ENCODE measurements at places on chromosomes 16 and 17. TPM values are rescaled to one million over a fixed set of nuclear protein-coding genes. Genes with fewer than 3 reads are reported as not detected.

- no peaks in the 10 kb centered on the region for H3K36me3 ChIP-seq
- peaks cover 2% of the 10 kb centered on the region for H3K27me3 ChIP-seq
- DNase-seq: no peak
- H3K27ac ChIP-seq: no peak overlapping the region
Observed at GRCh38 chr16:81275064-81275532, 36.6 kb downstream of the BCO1 start.

Gene NXN
- 0.93 TPM for total RNA-seq

Gene CFAP119
- 1.7 TPM for total RNA-seq

- H3K36me3 ChIP-seq: no peaks in the 10 kb centered on the region
- H3K4me3 ChIP-seq: no peak overlapping the region
- no peak overlapping the region for H3K27ac ChIP-seq
- peaks cover 12% of the 10 kb centered on the region for H3K27me3 ChIP-seq
- DNase-seq: no peak
- H3K4me1 ChIP-seq: peaks cover 12% of the 10 kb centered on the region
Observed at GRCh38 chr16:24349320-24349719, 93.2 kb downstream of the CACNG3 start.

DNA sequence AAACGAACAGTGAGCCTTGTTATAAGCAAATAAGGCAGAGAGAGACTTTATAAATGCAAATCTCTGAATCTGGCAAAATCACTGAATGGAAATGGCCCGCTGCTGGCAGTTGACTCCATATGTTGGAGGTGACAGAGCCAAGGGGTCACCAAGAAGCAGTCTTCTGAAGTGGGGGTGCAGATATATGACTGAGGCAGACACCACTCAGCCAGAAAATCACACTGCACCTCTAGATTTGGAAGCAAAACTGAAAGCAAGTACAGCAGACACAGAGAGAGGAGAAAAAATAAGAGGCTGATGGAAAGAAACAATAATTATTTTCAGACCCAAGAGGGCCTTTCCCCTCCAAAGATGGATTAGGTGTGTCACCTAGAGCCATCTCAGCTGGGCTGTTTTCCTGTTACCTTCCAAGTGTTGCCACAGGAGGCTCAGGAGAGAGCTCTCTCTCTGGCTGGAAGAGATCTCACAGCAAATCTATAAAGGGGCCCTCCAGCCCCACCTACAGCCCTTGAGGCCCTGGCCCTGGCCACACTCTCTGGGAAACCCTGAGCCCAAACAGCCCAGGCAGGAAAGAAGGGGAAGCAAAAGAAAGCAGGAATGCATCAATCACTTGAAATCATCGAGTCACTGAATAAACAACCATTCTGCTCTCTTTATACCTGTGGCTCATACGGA, 585.1 kb upstream of the PSMD7 start:
- no peak for DNase-seq
- H3K4me1 ChIP-seq: no peaks in the 10 kb centered on the region
- H3K36me3 ChIP-seq: no peaks in the 10 kb centered on the region
- H3K27me3 ChIP-seq: peaks cover 6% of the 10 kb centered on the region
- no peak overlapping the region for H3K4me3 ChIP-seq

GRCh38 chr17:1970843-1971384, 54.2 kb downstream of the RTN4RL1 start:
- H3K4me1 ChIP-seq: peaks cover 13% of the 10 kb centered on the region
- no peaks in the 10 kb centered on the region for H3K36me3 ChIP-seq
- H3K4me3 ChIP-seq: no peak overlapping the region
- H3K27ac ChIP-seq: no peak overlapping the region

DNA sequence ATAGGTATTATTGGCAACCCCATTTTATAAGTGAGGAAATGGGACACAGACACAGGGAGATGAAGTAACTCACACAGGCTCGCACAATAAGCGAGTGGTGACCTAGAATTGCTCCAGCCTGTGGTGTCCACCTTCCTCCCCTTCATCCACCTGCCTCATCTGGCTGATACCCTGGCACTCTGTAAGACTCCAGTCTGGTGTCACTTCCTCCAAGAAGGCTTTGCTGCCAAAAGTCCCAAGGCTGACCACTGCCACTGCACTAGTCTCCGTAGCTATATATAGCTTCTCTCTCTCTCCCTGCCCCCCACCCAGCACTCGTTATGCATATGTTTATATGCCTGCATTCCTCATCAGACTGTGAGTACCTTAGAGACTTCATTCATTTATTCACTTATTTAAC, 66.1 kb upstream of the SREBF1 start:
- H3K36me3 ChIP-seq: peaks cover 5% of the 10 kb centered on the region
- H3K27me3 ChIP-seq: no peaks in the 10 kb centered on the region
- no peak for DNase-seq
- no peaks in the 10 kb centered on the region for H3K4me1 ChIP-seq

GRCh38 chr17:18959071-18959844, 7.3 kb downstream of the SLC5A10 start:
- peaks cover 34% of the 10 kb centered on the region for H3K4me1 ChIP-seq
- no peak for DNase-seq
- H3K27ac ChIP-seq: no peak overlapping the region
- no peaks in the 10 kb centered on the region for H3K27me3 ChIP-seq
- H3K36me3 ChIP-seq: no peaks in the 10 kb centered on the region

GRCh38 chr16:53925107-53925410, 221.1 kb downstream of the FTO start:
- H3K4me3 ChIP-seq: no peak overlapping the region
- no peak for DNase-seq
- peaks cover 8% of the 10 kb centered on the region for H3K4me1 ChIP-seq
- no peak overlapping the region for H3K27ac ChIP-seq
- peaks cover 2% of the 10 kb centered on the region for H3K36me3 ChIP-seq

DNA sequence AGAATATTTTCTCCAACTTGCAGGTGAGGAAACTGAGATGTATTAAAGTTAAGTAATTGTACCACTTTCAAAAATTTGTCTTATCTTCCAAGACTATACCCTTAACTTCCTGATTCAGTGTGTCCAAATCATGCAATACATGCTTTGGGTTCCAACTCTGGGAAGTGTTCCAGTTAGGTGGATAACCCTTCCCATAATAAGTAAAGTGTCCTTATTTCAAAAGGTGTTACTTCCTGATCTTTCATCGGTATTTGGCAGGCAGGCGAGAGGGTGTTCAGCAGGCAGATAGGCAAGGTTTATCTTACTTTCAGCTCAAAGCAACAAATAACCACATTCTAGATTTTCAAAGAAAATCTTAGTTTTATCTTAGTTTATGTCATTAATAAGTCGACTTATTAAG, 46.3 kb upstream of the ARHGAP44 start:
- H3K4me3 ChIP-seq: no peak overlapping the region
- DNase-seq: no peak
- H3K27ac ChIP-seq: no peak overlapping the region
- no peaks in the 10 kb centered on the region for H3K36me3 ChIP-seq
- H3K4me1 ChIP-seq: no peaks in the 10 kb centered on the region
- peaks cover 4% of the 10 kb centered on the region for H3K27me3 ChIP-seq

DNA sequence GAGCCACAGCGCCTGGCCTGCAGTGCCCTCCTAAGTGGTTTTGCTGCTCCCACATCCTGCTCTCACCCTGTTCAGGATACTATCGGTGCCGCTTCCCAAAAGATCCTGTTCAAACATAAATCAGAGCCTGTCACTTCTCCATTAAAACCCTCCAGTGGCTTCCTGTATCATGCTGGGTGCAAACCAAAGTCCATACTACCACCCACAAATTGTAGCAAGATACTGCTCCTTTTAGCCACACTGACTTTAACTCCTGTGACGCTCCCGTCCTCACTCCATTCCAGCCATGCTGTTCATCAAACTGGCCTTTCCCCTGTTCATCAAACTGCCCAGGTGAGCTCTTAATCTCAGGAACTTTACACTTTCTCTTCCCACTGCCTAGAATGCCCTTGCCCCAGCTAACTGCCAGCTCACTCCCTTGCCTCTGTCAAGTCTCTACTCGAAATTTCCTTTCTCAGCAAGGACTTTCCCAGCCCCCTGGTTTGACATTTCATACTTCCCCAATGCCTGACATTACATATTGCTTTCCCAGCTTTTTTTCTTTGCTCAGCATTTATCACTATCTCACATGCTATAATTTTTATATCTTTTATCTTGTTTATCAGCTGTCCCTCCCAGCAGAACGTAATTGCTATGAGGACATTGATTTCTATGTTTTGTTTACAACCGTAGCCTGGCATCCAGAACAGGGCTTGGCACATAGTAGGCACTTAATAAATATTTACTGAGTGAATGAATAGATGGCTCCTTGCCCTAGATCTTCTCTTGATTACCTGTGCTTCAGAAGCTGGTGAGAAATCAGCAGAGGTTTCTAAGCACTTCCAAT, 44.3 kb upstream of the SMURF2 start:
- H3K36me3 ChIP-seq: no peaks in the 10 kb centered on the region
- no peak for DNase-seq
- H3K27me3 ChIP-seq: no peaks in the 10 kb centered on the region
- H3K27ac ChIP-seq: no peak overlapping the region
- peaks cover 42% of the 10 kb centered on the region for H3K4me1 ChIP-seq
- no peak overlapping the region for H3K4me3 ChIP-seq

DNA sequence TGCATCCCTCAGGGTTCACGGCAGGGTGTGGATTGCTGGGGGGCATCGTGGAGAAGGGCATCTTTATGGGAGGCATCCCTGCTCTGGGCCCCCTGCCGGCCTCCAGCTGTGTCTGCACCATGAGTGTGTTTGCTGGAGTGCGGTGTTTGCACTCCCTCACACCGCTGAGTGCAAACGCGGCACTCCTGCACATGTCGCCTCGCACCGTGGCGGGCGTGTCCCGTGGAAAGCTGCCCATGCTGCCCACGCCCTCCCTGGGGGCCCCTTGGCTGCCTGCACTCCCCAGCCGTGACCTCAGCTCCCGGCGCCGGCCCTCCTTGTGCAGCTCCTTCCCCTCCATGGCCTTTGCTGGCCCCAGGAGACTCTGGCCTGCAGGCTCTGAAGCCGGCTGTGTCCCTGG, 74.6 kb upstream of the ZNF750 start:
- no peak overlapping the region for H3K27ac ChIP-seq
- no peak for DNase-seq
- H3K4me1 ChIP-seq: peaks cover 16% of the 10 kb centered on the region
- H3K4me3 ChIP-seq: no peak overlapping the region
- H3K36me3 ChIP-seq: peaks cover 13% of the 10 kb centered on the region

DNA sequence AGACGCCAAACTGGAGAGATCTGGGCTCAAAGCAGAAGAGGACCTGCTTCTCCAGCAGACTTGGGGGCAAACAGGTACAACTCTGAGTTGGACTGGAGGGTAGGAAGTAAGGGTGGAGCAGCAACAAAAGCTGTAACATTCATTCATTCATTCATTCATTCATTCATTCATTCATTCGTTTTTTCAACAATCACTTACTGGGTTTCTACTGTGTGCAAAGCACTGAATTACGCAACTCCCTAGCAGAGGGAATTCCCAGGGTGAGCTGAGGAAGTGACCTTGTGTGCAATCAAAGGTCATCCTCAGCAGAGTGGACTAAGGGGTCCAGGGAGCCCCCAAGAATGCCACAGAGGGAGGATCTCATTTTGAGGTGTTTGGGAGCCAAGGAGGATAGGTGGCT, 231.1 kb upstream of the SDK2 start:
- no peaks in the 10 kb centered on the region for H3K4me1 ChIP-seq
- H3K36me3 ChIP-seq: no peaks in the 10 kb centered on the region
- no peak for DNase-seq
- no peak overlapping the region for H3K27ac ChIP-seq

DNA sequence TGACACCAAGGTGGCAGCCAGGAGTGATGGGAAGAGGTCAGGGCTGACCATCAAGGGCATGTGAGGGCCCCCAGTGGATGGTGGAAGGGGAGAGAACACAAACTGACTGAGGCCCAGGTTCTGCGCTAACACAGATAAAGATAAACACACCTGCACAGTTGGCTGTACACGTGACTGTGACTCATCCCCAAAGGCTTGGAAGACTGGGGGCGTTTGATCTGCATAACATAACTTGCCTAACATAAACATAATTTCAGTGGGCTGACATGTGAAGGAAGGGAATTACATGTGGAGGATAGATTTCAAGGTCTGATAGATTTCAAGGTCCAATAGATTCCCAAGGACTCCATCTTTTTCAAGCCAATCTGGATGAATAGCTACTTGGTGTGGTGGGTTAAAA, 100.9 kb upstream of the TNRC6C start:
- peaks cover 13% of the 10 kb centered on the region for H3K4me1 ChIP-seq
- H3K27ac ChIP-seq: no peak overlapping the region
- no peak overlapping the region for H3K4me3 ChIP-seq
- no peaks in the 10 kb centered on the region for H3K27me3 ChIP-seq
